T-cell (primary cell): ENCODE measurements at places on chromosomes 11 and 22. TPM values are rescaled to one million over a fixed set of nuclear protein-coding genes. Genes with fewer than 3 reads are reported as not detected.

DNA sequence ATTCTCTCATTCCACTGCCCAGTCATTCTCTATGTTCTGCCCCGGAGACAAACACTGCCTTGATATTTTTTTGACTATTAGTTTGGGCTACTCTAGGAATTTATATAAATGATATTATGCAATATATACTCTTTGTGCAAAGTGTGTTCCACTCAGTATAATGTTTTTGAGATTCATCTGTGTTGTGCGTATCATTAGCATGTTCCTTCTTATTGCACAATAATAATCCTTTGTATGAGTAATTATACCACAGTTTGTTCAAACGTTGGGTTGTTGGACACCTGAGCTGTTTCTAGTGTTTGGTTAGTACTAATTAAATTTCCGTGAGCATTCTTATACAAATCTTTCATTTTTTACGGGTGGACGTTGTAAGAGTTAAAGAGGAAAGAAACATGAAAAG, 390.6 kb downstream of the GUCY1A2 start:
- DNase-seq = no peak

DNA sequence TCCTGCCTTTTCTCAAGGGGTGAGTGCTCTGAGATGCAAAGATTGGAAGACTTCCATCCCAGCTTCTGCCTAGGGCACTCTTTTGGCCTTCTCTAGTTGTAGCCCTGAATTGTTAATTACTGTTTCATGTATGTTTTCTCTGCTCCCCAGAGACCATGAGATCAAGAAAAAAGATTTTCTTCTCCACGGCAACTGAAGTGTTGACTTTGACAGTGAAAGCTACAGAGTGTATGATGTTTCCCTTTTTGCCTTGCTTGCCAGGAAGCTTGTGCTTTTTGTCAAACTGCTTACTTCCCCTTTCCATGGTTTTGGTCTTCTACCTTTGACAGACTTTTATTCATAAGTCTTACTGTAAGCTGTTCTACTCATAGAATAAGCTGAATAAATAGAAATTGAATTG, 23.3 kb upstream of the EIF3D start:
- DNase-seq = no peak

DNA sequence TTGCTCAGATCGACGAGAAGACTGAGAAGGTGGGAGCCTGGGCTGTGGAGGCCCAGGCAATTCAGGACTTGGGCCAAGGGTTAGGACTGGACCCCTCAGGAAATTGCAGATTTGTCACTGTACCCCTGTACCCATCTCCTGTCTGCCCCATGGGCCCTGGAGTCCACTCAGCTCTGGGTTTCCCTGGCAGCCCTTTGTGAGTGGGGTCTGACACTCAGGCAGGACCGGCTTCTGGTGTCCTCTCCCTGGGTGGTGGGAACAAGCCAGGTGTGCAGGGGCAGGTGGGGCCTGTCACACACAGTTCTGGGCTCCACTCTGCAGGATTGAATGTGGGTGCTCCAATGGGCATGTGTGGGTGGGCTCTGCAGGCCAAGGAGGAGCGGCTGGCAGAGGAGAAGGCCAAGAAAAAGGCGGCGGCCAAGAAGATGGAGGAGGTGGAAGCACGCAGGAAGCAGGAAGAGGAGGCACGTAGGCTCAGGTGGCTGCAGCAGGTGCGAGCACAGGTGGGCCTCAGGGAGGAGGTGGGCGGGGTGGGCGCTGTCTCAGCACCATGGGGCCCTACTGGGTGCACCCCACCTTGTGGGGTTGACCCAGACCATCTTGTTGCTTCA, 21.6 kb downstream of the INCENP start:
- no peak for DNase-seq

GRCh38 chr11:112174789-112175598, at the start of gene BCO2:
BCO2 (plus strand) TSS chr11:112175512; CDS start chr11:112175602, 90 bp downstream.
- DNase-seq = peak; percentile 7

RIMBP3B gene
- total RNA-seq = 3.9 TPM
